Regular cardiac myocyte (primary cell): ENCODE measurements at places on chromosomes 11 and 22. TPM values are rescaled to one million over a fixed set of nuclear protein-coding genes. Genes with fewer than 3 reads are reported as not detected.

The CASP5 gene
- not detected in 2 replicates for total RNA-seq

The SLC16A8 gene
- total RNA-seq: 0.38 and 0.85 TPM in 2 replicates

The KCNJ5 gene
- total RNA-seq: under 0.01 TPM in 1 of 2 replicates, not detected in the other

The CCDC89 gene
- 3.7 and 6.1 TPM in 2 replicates for total RNA-seq

The SHISA8 gene
- not detected in 2 replicates for total RNA-seq

The TMEM25 gene
- 10.9 and 15.5 TPM in 2 replicates for total RNA-seq
